ENCODE measurements at places on chromosomes 13 and 19.

DNA sequence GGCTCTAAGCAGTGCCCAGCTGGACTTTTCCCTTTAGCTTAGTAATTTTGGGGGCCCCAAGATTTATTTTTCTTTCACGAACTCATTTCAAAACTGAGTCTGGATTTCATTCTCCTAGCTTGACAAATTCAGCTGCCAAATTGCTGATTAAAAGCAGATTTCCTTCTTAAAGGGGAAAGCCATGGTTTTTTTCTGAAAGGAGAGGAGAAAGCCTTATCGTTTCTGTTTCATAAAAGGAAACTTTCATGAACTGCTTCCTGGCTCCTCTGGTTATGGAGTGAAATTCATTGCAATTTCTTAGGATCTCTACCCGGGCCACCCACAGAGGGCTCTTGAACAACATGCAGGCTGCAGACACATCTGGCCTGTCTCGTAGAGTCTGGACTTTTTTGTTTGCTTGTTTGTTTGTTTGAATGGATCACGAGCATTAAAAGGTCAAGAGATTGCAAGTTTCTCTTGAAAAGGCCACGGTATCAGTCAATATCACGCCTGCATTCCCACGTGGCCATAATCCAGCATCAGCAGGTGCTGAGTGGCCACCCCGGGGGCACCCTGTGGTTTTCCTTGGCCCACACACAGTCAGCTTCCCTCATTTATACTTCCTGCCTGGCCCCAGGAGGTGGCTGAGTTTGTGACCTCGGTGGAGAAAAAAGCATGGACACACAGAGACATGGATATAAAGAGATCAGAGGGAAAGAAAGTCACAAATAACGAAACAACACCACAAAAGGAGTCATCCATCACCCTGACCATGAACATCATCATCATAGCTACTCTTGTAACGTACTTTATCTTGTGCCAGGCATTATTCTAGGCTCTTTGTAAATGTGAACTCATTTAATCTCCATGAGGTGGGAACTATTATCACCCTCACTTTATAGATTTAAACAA lies 10.5 kb upstream of the KLK4 start:
- no peak for DNase-seq

DNA sequence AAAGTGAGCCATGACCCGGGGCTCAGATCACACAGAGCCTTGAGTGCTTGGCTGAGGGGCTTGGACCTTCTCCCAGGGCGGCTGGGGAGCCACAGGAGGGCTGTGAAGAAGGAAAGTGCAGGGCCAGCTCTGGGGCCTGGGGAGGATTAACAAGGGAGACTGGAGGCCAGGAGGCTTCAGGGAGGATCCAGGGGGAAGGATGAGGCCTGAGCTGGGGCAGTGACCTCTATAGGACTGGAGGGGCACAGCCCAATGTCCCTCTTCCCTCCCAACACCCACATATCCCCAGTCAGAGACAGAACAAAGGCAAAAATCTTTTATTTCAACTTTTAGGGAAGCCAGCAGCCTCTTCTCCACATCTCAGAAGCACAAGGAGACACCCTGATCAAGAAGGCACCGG lies 4.7 kb upstream of the SLC17A7 start:
- DNase-seq = no peak

DNA sequence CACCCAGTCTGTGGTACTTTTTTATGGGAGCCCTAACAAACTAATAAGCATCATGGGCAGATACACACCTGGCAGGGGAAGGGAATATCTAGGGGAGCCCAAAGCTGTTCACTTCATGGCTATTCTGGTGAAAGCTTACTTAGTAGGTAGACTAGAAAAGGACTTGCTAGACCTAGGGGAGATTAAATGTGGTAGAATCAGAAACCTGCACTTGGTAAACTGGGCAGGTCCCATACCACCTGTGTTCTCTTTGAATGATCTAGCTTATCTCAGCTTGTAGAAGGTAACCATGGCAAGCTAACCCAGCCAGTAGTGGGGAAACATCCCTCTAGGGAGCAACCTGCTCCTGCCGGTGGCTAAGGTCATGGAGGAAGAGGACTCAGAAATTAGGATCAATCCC lies 113.9 kb upstream of the TMTC4 start:
- no peak for DNase-seq

GRCh38 chr13:27419328-27419727 lies 5.1 kb upstream of the GTF3A start:
- no peak for DNase-seq

- no peak for DNase-seq
Measured at GRCh38 chr19:10929402-10929794, 787 bp downstream of the TIMM29 start.

- DNase-seq = no peak
Measured at GRCh38 chr19:7280940-7281666, 13.1 kb downstream of the INSR start.

DNA sequence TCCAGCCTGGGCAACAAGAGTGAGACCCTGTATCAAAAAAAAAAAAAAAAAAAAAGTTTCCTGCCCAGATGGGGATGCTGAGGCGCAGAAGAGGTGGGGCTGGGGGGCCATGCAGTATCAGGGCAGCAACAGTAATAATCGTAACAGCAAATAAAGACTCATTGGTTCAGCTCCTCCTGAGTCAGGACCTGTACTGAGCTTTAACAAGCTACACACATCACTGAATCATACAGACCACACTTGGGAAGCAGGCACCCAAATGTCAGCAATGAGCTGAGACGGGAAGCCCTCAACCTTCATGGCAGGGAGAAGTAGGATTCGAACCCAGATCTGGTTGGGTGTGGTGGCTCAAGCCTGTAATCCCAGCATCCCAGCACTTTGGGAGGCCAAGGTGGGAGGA lies 10.6 kb upstream of the DPF1 start:
- DNase-seq = no peak

DNA sequence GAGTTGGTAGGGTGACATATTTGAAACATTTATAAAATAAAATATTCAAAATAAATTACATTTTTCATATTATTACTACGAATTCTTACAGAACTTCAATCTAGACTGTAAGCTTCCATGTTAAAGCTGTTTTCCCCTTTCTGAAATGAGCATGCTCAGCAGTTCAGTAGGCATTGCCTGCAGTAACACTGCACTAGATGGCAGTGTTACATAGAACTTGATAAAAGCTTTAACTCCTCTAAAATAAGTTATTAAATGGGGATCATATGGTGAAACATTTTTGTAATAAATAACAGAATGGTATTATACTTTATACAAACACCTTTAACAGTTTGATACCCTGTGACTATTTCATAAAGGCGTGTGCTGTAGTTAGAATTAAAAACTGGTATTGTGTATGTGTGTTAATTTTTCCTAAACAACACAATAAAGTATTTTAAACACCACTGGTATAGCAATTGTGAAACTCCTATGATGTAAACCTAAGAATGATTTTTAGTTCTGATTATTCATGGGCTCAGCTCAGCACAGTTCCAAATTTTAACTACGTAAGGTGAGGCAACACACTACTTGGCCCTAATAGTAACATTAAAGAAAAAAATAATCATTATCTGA lies 11.6 kb upstream of the GPR18 start:
- DNase-seq = no peak

DNA sequence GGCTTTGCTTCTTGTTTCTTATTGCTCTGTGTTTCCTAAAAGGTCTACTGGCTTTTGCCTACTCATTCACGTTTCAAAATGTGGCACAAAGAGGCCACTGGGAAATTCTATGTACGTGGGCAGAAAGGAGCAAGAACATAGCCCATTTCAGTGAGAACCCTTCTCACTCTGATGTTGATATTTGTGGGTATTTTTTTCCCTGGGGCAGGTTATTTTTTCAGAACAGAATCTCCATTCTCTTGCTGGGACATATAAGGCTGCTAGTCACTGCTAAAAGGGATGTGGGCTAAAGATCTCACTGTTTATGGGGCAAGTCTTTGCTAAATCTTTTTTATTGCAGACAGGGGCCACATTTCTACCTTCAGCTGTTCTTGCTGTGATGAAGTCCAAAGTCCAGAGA lies 27.1 kb downstream of the EDNRB start:
- DNase-seq = no peak

DNA sequence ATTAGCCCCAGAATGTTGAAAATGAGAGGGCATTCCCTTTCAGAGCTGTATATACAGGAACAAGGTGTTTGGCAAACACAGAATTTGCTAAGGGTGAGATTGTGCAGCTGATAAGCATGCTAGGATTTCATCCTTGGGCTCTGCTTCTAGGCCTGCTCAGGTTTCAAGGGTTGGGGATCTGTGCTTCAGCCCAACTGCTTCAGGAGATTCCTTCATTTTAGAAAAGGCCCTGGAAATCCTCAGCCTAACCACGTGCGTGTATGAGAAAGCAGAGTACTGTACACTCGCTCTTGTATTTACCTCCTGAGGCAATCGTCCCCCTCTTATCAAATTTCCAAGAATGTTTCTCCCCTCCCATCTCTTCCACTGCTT lies 291.6 kb upstream of the ARGLU1 start:
- DNase-seq = no peak

GRCh38 chr13:38763446-38764381 lies 76.8 kb downstream of the FREM2 start:
- DNase-seq = no peak

GRCh38 chr19:3618144-3618810 lies 8.3 kb downstream of the CACTIN start:
- DNase-seq = no peak

DNA sequence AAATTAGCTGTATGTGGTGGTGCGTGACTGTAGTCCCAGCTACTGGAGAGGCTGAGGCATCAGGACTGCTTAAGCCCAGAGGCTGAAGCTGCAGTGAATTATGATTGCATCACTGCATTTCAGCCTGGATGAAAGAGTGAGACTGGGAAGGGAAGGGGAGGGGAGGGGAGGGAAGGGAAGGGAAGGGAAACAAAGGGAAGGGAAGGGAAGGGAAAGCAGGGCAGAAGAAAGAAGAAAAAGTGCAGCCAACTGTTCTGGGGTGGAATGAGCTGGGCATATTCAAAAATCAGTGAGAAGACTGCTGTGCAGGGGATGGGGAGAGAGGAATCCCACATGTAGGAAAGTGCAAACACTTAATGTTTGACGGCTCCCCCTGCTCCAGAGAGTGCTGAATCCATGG lies 905.5 kb downstream of the UQCRFS1 start:
- peak; percentile 50 for DNase-seq

GRCh38 chr13:70568571-70568970 lies 460.3 kb upstream of the KLHL1 start:
- peak; percentile 1 for DNase-seq

GRCh38 chr19:5339950-5340636 lies 519 bp downstream of the PTPRS start:
- no peak for DNase-seq

DNA sequence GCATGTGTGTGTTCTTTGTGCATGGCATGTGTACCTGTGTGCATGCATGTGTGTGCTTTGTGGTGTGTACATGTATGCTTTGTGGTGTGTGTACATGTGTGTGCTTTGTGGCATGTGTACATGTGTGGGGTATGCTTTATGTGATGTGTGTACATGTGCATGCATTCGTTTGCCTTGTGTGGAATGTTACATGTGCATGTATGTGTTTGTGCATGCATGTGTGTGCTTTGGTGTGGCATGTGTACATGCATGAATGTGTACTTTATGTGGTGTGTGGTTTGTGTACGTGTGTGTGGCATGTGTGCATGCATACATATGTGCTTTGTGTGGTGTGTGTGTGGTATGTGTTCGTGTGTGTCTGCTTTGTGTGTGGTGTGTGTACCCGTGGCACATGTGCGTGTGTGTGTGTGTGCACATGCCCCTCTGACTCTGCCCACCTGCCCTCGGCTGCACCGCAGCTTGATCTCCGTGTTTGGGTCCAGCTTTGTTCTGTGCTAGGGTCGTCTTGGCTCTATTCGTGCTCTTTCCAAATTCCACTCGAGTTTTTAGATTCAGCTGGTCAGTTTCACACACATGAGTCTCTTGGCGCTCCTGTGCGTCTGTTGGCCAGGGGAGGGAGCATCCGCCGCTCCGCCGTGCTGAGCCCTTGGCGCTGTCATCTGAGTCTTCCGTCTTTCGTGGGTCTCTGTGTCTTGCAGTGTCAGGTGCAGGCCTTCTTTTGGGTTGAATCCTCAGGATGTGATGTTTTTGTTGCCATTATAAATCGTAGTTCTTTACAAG lies 46.5 kb upstream of the TFDP1 start:
- DNase-seq = no peak

GRCh38 chr19:16043156-16043757 lies 33.0 kb upstream of the TPM4 start:
- no peak for DNase-seq

Data from fibroblast of skin of left biceps (primary cell).